Heart right ventricle (tissue), 16 donors: ENCODE measurements at places on chromosomes 13 and 19. TPM values are rescaled to one million over a fixed set of nuclear protein-coding genes. Genes with fewer than 3 reads are reported as not detected.

B3GNT8 gene
- polyA plus RNA-seq = 13.3 TPM

PAK4 gene
- polyA plus RNA-seq = 19.2 TPM

FFAR3 gene
- polyA plus RNA-seq = not detected

COMMD6 gene
- polyA plus RNA-seq = 66.4 TPM

KL gene
- 0.97 TPM for polyA plus RNA-seq

DNA sequence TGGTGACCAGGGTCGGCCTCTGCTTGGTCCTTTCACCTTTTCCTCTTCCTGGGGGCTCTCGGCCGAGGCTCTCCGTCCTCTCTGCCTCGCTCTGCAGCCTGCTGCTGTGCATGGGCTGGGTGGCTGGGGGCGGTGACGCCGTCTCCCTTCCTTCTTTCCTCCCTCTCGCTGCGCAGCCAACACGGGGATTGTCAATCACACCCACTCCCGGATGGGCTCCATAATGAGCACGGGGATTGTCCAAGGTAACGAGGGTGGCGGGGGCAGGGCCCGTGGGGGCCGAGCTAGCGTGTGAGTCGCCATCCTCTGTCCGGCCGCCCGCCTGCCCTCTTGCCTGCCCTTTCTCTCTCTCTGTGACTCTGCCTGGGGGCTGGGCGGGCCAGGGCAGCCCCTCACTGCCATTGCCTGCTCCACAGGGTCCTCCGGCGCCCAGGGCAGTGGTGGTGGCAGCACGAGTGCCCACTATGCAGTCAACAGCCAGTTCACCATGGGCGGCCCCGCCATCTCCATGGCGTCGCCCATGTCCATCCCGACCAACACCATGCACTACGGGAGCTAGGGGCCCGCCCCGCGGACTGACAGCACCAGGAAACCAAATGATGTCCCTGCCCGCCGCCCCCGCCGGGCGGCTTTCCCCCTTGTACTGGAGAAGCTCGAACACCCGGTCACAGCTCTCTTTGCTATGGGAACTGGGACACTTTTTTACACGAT lies 7.1 kb downstream of the YIPF2 start:
- no peak for DNase-seq

DNA sequence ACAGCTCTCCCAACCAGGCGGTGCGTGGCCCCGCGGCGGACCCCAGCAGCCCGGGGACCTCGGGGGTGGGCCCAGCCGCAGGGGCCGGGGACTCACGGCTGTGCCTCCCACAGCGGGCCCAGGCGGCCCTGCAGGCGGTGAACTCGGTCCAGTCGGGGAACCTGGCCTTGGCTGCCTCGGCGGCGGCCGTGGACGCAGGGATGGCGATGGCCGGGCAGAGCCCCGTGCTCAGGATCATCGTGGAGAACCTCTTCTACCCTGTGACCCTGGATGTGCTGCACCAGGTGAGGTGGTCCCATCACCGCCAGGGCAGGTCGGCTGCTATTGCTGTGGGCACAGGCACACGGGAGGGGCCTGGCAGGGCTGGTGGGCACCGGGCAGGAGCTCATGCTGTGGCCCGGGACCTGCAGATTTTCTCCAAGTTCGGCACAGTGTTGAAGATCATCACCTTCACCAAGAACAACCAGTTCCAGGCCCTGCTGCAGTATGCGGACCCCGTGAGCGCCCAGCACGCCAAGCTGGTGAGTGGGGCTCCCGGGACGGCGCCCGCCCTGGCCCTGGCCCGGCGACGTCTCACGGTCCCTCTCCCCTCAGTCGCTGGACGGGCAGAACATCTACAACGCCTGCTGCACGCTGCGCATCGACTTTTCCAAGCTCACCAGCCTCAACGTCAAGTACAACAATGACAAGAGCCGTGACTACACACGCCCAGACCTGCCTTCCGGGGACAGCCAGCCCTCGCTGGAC lies 7.3 kb downstream of the PTBP1 start:
- DNase-seq = no peak

GRCh38 chr13:67223024-67223423 lies 7.1 kb downstream of the PCDH9 start:
- DNase-seq = no peak

GRCh38 chr19:11678504-11678903 lies 60.2 kb downstream of the ZNF823 start:
- no peak for DNase-seq

GRCh38 chr13:61192826-61193225 lies 222.8 kb downstream of the PCDH20 start:
- DNase-seq = no peak

DNA sequence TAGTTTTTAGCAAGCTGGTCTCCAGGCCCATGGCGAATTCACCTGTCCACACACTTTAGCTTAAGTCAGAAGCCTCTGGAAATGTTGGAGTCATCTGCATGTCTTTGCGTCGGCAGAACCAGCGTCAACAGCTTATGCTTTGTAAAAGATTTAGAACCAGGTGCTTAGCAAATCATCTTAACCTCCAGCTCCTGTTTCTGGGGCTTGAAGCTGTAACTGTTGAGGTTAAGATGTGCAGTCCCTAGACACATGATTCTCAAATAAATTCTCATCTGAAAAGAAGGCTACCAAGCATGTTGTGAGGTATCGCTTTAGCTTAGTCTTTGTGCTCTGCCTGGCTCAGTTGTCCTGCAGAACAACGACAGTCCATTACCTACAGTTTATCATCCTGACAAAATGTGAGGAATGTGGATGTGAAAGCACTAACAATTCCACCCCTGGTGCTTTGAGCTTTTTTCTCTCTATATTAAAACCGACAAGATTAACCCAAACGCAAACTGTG lies 4.4 kb downstream of the EFNB2 start:
- DNase-seq = no peak

DNA sequence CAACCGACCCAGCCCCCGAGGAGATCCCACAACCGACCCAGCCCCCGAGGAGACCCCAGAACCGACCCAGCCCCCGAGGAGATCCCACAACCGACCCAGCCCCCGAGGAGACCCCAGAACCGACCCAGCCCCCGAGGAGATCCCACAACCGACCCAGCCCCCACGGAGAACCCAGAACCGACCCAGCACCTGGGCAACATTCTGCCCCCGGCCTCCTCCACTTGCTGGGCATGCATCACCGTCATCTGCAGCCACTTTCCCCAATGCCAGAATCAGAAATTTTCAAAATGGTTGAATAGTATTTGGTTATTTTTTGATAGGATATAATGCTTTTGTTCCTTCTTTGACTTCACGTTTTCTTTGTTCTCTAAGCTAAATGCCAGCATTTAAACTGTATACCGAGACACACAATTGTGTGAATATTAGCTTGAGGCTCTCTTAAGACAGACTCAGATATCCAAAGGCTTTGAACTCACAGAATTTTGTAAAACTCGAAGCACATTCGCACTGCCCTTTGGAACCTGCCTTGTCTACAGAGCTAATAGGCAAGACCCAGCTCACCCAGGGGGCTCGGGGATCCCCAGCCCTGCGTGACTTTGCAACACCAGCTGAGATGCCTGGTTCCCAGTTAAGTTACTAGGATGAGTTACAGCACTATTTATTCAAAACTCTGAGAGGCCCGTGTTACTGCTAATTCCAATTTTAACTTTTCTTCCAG lies 15.5 kb upstream of the RASA3 start:
- no peak for DNase-seq

- DNase-seq = no peak
These were observed 19.0 kb downstream of the BIVM start for GRCh38 chr13:102817907-102818306.

DNA sequence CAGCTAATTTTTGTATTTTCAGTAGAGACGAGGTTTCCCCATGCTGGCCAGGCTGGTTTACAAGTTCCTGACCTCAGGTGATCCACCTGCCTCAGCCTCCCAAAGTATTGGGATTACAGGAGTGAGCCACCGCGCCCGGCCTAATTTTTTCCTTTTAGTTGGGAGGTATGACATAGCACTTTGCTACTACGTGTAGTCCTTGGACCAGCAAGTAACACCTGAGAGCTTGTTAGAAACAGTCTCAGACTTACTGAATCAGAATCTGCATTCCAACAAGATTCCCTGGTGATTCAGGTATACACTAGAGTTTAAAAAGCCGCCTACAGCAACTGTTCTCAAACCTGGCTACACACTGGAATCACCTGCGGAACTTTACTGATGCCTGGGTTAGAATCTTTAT lies 1.8 kb upstream of the FARP1 start:
- DNase-seq = no peak

GRCh38 chr13:36872621-36873020 lies 47.4 kb downstream of the SMAD9 start:
- no peak for DNase-seq

- DNase-seq = no peak
These were observed 3.2 kb downstream of the WBP4 start for GRCh38 chr13:41064493-41064892.
